RWPE2 (cell line): ENCODE measurements at places on chromosomes 7 and 10.

DNA sequence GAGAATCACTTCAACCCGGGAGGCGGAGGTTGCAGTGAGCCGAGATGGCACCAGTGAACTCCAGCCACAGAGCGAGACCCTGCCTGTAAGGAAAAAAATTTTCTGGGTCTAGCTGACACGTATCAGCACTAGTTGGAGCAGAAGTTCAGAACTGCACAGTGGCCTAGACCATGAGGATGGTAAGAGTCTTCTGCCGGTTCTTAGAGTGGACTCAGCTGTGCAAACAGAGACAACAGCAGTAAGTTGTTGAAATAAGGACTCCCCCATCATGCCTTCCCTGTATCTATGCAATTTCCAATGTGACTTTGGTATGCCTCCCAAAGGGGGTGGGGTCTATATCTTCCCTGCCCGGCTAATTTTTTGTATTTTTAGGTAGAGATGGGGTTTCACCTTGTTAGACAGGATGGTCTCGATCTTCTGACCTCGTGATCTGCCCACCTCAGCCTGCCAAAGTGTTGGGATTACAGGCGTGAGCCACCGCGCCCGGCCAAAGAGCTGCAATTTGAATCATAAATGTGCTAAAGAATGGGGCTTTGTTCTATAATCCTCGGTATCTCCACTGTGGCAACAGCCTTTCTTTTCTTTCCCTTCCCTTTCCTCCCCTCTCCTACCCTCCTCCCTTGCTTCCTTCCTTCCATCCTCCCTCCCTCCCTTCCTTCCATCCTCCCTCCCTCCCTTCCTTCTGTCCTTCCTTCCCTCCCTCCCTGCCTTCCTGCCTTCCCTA is 14.5 kb upstream of the RNF216 start:
- DNase-seq = no peak

- DNase-seq = no peak
These were observed 113.6 kb downstream of the GRK5 start for GRCh38 chr10:119320981-119321380.

DNA sequence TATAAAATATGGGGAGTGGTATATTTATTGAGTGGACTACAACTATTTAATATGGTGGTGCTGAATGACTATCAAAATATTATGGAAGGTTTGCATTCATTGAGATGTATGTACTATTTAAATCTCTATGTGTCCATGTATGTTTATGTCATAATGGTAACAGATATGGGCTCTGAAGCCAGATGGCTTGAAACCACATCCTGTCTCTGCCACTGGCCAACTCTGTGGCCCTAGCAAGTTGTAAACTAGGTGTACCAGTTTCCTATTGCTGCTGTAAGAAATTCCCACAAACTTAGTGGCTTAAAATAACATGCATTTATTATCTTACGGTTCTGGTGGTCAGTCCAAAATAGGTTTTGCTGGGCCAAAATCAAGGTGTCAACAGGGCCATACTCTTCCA is 198.1 kb upstream of the NFE2L3 start:
- DNase-seq = no peak

DNA sequence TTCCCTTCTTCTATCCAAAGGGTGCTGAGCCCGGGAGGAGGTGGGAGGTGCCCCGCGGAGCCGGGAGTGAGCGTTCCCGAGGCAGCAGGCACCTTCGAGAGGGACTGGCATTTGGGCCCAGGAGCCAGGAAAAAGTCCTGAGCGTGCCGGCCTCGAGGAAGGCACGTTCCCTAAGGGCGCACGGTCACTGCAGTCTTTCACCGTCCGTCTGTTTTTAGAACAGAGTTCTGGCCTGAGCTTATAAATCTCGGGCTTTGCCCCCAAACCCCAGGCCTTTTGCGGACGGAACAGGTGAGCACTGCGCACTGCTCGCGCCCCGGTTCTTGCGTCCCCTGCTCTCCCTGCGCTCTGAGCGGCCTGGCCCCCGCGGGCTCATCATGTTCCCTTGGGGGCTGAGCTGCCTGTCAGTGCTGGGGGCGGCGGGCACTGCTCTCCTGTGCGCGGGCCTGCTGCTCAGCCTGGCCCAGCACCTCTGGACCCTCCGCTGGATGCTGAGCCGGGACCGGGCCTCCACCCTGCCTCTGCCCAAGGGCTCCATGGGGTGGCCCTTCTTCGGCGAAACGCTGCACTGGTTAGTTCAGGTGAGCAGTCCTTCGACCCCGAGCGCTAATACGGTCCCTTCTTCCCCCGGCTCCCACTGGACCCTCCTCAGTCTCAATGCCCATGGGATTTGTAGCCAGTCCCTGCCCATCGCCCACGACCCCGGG is 442 bp downstream of the CYP26C1 start:
- no peak for DNase-seq

DNA sequence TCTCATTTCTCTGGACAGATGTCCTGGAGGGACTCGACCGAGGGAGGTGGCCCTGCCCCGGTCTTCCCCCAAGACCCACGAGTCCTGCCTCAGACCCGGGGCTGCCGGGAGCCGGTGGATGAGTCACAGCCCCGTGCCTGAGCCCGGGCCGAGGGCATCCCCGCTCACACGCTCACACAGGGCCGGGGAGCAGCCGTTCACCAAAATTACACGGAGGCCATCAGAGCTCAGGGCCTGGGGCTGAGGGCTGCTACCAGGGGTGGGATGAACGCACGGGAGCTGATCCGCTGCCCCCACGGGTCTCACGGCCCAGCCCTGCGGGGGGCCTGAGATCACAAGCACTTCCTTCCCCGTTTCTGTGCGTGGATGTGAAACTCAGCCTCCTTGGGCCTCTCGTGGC is 17.5 kb downstream of the FAM20C start:
- no peak for DNase-seq
